ENCODE measurements at places on chromosomes 2 and 18.

DNA sequence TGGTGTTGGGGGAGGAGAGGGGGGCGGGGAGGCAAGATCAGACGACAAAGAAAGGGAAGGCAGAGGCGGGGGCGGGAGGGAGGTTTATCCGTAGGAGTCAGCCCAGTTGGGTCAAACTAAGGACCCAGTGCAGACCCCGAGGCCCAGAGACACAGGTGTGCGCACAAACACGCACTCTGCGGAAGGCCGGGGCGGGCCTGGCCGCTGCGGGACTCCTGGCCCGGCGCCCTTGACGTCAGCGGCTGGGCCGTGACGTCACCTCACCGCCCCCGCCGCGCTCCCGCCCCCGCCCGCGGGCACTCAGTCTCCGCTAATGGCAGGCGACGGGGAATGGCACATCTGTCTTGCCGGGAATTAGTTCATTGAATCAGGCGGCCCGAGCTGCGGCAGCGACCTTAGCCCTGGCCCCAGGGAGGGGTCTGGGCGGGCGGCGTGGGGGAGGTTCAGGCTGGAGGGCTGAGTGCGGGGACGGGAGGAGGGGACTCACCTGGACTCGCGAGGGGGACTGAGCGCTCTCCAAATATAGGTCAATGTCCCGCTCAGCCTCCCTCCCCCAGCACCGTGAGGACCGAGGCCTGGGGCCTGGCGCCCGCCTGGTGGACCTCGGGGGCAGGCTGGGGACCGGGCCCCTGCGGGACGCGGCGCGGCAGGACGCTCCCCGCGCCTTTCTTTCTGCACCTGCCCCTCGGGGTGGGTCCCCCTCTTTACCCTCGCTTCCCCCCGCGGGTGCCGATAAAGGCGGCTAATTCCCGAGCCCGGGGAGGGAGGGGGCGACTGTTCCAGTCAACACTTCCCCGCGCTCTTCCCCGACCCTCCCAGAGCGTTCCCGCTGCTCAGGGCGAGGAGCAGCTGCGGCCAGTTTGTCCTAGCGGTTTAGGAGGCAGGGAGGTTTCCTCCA is 15.5 kb upstream of the ECEL1 start:
- no peak for DNase-seq

GRCh38 chr2:230666446-230666845 is 46.2 kb upstream of the CAB39 start:
- DNase-seq = no peak

DNA sequence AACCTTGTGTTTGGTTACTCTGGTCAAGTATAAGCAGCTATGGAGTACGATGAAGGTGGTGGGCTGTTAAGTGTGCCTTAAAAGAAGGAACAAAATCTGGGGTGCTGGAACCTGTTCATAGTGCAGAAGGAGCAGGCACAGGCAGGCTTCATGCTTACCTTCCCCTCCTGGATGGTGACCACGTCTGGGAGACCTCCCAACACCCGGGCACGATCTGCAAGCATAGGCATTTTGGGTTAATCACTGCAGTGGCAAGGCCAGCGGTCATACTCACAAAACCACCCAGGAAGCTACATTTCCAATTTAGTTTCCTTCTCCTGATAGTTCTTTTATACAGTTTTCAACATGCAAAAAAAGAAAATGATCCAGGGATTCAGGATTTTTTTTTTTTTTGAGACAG is 58.7 kb upstream of the LPIN2 start:
- no peak for DNase-seq

- DNase-seq = no peak
Measured at GRCh38 chr2:226407135-226407534, 392.5 kb downstream of the IRS1 start.

Data from stimulated activated CD8-positive, alpha-beta memory T cell treated with anti-CD3 and anti-CD28 coated beads, Interleukin-15, amount 100 ng/mL, for 4 hours (primary cell).